CD4-positive, alpha-beta T cell treated with Interleukin-6 at 100 ng/mL for 8 hours (primary cell): ENCODE measurements at places on chromosomes 12 and 14.

- no peak for DNase-seq
Measured at GRCh38 chr12:91922674-91923073, 223.0 kb downstream of the BTG1 start.

GRCh38 chr12:3655328-3655900 lies 97.5 kb downstream of the CRACR2A start:
- no peak for DNase-seq

- DNase-seq = no peak
Measured at GRCh38 chr14:50100805-50101204, 15.6 kb downstream of the VCPKMT start.

DNA sequence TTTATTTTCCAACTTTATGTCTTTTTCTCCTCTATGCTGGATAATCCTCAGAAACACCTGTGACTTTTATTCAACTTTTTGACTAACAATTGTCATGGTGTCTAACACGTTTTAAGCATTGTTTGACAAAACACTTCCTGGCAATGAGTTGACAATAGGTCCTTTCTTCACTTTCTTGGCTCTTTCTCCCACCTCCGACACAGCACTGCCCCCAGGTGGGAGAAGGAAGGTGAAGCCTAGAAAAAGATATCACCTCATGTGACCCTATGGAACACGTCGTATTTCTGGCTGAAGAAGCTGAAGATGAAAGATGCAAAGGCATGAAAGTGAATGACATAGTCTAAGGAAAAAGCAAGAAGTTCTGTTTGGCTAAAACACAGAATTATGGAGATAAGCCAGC lies 430.0 kb downstream of the ETNK1 start:
- no peak for DNase-seq

GRCh38 chr14:87899228-87899627 lies 93.8 kb downstream of the GALC start:
- no peak for DNase-seq

- peak; percentile 51 for DNase-seq
Measured at GRCh38 chr12:32312049-32312670, 87.2 kb upstream of the FGD4 start.

DNA sequence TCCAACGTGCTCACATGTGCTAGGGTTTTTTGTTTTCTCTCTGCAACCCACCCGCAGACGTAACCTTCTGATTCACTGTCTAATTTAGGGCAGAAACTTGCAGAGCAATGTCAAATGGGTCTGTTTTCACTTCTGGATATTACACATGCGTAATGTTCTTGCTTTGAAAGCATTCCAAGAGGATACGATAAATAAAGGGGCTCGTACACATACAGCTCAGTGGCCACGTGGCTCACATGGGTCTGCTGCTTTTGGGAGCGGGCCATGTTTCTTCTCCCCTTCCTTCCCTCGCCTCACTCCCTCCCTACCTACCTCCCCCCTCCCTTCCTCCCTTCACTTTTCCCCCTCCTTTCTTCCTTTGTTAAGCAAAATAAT lies 23.4 kb downstream of the CACNA1C start:
- no peak for DNase-seq

DNA sequence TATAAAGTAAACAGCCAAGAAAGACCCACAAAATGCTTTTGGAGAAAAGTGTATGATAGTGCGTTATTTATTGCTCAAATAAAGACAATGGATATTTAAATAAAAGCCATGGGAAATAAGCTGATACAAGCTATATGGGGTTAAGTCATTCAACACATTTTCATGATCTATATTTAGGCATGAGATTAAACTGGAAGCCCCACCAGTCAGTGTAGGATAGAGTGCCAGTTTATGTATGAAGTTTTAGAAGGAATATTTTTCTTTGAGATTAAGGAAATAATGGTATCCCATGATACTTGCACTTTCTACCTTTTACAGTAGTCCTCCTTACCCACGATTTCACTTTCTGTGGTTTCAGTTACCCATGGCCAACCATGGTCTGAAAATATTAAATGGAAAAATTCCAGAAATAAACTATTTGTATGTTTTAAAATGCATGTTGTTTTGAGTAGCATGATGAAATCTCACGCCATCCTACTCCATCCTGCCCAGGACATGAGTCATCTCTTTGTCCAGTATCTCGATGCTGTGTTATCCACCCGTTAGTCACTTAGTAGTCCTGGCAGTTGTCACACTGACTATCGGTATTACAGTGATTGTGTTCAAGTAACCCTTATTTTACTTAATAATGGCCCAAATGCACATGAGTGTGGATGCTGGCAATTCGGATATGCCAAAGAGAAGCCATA lies 22.3 kb downstream of the SYT1 start:
- DNase-seq = no peak
